Fibroblast of skin of right quadriceps (primary cell): ENCODE measurements at places on chromosomes 12 and 14.

DNA sequence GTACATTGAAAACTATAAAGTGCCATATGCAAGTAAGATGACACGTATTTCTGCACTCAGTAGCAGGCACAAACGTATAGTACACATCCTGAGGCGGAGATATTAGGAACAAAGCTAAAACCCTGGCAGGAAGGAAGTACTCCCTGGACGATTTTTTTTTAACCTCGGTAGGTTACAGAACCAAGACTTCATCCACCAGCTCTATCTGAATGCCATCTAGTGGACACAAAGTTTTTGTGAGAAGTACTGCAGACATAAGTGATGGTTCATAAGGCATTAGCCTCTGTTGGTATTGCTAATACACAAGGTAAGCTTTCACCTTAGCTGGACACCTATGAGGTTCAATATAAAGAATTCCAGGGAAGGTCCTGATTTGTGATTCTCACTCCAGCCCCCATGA, 83.0 kb upstream of the CCDC196 start:
- peak; percentile 5 for DNase-seq

- peak; percentile 61 for DNase-seq
These were observed 72.4 kb downstream of the TTC9 start for GRCh38 chr14:70714055-70714550.

- peak; percentile 48 for DNase-seq
These were observed 39.8 kb downstream of the GRIN2B start for GRCh38 chr12:13941258-13942249.

DNA sequence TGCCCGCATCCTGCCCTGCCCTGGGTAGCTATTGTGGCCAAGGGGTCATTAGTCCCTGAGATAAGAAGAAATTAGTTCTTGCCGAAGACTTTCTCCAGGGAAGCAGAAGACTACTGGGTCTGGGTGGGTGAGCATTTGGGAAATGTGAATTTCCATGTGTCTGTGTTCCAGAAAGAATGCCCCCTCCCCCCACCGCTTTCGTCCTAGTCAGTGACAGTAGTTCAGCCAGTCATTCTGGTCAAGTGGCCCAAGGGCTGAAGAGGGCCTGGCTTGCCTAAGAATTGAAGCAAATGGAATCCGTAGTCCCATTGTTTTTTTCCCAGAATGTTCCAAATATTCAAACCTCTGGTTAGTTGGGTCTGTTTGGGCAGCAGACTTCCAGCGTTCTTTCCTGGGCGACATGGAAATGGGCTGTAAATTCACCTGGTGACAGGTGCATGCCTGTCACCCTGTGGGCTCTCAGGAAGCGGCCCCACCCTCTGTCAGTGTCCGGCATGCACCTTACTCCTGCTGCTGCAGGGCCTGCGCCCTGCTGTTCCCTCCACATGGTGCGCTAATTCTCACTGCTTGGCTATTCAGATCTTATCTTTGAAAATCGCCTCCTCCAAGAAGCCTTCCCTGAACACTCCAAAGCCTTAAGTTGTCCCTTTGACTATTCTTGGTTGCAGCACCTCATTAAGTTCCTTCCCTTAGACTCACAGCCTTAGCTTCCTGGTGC, 1.4 kb upstream of the RFLNA start:
- no peak for DNase-seq

GRCh38 chr14:50022661-50023060, 93.7 kb downstream of the VCPKMT start:
- no peak for DNase-seq

- peak; percentile 60 for DNase-seq
These were observed 67.7 kb upstream of the CPM start for GRCh38 chr12:69000540-69001243.

DNA sequence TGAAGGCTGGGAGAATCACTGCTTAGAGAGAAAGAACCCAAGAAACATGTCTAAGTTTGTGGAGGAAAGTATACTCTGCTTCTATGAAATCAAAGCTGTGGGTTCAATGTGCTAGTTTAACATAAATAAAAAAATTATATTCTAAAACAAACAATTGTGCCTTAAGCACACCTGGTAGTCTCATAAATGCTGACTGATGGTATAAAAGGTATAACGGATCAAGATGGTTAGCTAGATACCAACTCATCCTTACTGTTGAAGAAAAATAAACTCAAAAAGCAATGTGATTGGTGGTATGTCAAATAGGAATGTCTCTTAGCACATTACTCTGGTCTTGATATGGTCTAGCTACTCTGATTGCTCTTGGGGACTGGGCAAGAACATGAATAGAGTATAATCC, 117.8 kb downstream of the SLC41A2 start:
- no peak for DNase-seq

DNA sequence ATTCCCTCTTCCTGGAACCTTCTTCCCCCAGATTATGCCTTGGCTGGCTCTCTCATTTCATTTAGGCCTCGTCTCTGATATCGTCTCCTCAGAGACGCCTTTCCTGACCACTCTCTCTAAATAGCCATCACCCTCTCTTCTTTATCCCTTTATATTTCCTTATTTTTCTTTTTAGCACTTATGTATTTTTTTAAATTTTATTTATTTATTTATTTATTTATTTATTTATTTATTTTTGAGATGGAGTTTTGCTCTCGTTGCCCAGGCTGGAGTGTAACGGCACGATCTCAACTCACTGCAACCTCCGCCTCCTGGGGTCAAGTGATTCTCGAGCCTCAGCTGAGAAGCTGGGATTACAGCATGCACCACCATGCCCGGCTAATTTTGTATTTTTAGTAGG, 8.1 kb upstream of the ATP5MC2 start:
- no peak for DNase-seq

- DNase-seq, result no peak
These were observed 476.6 kb downstream of the RMST start for GRCh38 chr12:97939156-97939555.

DNA sequence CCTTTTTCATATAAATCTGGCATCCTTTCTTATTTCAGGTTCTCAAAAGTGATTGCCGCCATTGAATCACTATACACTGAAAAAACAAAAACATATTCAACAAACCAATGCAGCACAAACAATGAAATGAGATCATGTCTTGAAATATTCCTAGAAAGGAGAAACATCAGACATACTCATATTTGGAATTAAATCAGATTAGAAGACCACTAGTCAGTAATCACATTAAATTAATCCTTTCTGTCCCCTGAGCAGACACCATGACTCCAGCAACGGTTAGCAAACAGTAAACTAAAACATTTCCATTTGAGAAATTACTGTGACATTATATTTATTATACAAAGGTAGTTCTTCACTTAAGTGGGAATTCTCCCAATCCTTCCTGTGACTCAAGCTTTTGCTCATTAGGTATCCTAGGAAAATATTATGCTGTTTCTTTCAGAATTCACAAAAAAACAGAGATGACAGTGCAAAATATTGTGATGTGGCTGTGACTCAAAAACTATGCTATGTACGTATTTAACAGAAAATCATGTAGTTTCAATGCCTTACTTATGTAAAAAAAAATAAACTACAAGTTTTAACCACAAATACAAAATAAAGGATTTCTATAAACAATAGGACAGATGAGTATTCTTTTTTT, 29.7 kb downstream of the CPNE8 start:
- DNase-seq, result no peak

DNA sequence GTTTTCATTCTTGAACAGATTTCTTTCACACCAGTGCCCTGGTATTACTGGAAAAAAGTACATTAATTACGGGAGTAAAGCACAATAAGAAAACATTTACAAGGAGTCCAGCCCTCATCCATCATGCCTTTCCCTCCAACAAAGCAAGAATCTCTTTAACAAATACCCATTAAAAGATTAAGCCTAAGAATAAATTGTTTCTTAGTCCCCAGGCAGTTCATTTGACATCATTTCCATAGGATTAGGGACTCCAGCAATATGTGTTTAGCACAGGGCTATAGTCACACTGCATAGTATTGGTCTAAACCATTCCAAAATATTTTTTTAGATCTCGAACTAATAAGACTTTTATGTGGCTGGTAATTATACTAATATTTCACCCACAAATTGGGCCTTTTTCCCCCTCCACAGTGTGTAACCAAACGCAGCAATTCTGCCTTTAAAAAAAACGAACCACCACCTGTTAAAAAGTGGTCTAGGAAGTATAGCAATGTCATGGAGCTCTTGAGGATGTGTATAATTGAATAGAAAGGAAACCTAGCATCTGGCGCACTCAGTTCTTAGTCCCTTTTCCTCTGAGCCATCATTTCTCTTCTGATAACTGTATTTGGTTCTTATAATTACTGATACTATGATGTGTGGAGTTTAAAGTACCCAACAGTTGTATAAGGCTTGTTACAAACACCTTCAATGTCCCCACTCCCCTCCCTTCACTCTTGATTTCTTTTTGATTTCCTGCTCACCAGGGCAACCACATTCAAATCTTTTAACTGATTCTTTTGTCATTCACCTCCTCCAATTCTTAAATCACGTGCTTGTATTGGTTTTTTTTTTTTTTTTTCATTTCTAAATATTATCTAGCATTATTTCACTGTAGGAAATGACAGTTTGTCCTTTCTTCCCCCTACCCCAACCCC, 138.7 kb downstream of the ETV6 start:
- no peak for DNase-seq

- no peak for DNase-seq
These were observed 607.5 kb downstream of the SLC6A15 start for GRCh38 chr12:84305144-84305543.

DNA sequence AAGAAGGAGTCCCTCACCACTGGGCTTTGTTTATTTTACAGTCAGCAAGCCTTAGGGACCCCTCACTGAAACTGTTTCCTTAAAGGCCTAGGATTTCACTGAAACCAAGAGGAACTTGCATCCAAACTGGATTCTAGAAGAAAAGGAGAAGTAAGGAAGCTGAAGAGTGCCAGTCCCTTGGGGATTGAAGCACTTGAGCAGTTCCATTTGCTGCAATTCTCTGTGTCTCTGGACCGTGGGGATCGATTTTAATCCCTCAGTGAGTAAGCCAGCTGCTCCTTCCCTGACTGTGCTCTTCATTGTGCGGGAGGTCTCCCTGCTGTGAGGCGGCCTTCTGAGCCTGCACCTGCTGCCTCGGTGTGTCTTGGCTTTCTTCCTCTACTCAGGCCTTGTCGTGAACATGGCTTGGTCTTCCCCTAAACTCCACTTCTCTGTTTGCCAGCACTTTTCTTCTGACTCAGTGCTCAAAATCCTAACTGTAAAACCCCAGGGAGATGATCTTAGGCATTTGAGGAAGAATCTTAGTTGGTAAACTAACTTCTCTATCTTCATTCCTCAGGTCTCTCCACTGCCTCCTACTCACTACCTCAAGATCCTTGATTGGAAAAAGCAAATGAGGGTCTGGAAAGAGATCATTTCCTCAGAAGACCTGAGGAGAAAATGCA, 132.6 kb downstream of the SLC38A6 start:
- no peak for DNase-seq

- DNase-seq, result no peak
These were observed 181.6 kb downstream of the SOX5 start for GRCh38 chr12:23767834-23768233.

- DNase-seq, result peak; percentile 66
These were observed 22.4 kb upstream of the FBXO21 start for GRCh38 chr12:117212563-117213190.

DNA sequence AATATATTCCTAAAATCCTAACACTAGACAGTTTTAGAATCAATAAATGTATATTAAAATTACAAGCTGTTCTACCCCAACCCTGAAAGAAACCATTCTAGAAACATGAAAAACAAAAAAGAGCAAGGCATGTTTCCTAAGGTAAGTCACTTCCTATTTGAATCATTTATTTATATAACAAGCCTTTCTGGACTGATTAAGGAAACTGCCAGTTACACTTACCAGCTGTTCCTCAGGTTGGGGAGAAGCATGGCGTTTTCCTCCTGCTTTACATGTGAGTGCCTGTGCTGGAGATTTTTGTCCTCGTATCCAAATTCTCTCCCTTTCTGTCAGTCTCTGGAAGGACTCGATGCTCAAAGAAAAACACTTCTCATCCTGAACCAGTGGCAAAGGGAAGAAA, 183.3 kb downstream of the EFCAB11 start:
- DNase-seq, result peak; percentile 21

DNA sequence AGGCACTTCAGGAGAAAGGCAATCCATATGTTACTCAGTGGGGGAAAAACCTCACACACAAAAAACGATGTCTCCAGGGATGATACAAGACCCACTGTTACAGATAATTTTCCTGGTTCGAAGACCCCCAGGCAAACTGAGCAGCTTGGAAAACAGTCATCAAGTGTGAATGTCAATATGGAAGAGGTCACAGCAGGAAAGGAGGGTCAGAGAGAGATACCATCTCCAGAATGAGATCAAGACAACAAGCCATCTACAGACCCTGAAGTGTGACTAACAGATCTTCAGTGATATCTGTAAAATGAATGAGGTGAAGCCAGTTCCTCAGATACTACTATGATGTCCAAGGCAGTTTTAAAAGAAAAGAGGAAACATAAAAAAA, 28.6 kb downstream of the GNS start:
- DNase-seq, result no peak

- no peak for DNase-seq
These were observed 21.4 kb upstream of the DRAM1 start for GRCh38 chr12:101855976-101856375.

- DNase-seq, result no peak
These were observed 27.3 kb downstream of the PPFIBP1 start for GRCh38 chr12:27551172-27551840.

- DNase-seq, result peak; percentile 69
These were observed at the start of gene WSB2 for GRCh38 chr12:118061011-118061872. TSS of gene WSB2 (minus strand) at chr12:118061179. CDS start at chr12:118061048, 131 bp downstream.

GRCh38 chr14:45972416-45972815, 679.2 kb downstream of the RPL10L start:
- DNase-seq, result no peak

- no peak for DNase-seq
These were observed 55.8 kb upstream of the ARHGAP5 start for GRCh38 chr14:32021341-32021740.
